Activated T-cell treated with anti-CD3 and anti-CD28 coated beads for 48 hours (primary cell): ENCODE measurements at places on chromosomes 6 and 20.

- DNase-seq = no peak
These were observed 241.7 kb upstream of the CEP162 start for GRCh38 chr6:84469144-84469543.

DNA sequence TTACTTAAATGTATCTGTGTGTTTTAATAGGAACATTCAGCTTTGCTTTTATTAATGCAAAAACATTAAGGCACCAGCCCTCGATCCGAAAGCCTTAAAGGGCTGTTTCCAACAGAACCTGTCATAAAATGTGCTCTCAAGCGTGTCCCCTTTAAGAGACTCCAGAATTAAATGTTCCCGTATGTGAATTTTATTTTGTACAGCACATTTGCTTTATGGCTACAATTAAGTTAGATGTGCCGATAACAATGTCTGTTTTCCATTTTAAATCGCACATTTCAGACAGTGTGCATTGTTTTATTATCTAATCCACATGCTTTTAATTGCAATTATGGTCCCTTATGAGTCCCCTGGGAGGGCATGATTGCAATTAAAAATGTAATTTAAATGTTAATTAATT lies 198.9 kb downstream of the TSHZ2 start:
- DNase-seq = no peak

DNA sequence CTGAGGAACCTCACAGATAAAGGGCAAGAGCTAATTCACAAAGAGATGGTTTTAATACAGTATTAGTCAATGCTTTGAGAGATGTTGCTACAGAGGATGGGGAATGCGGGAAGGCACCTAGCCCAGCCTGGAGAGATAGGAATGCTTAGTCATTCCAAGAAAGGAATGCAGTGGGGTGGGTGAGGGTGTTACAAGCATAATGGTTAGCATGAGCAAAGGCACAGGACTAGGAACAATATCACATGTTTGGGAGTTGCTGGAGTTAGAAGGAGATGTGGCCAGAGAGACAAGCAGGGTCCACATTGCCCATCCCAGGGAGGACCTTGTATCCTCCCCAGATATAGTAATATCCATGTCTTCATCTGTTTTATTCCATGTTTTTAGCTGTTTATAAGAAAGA lies 107.0 kb upstream of the OGFRL1 start:
- DNase-seq = no peak

DNA sequence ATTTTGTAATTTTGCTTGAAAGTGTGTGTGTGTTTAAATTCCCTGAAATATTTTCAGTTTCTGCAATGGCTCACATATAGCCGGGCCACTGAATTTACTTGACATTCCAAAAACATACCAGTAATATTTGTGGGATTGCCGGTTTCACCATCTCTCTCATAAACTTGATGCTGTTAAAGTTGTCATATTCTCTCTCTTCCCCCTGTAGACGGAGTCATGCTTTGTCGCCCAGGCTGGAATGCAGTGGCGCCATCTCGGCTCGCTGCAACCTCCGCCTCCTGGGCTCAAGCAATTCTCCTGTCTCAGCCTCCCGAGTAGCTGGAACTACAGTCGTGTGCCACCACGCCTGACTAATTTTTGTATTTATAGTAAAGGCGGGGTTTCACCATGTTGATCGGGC lies 122.1 kb downstream of the TIAM2 start:
- no peak for DNase-seq

DNA sequence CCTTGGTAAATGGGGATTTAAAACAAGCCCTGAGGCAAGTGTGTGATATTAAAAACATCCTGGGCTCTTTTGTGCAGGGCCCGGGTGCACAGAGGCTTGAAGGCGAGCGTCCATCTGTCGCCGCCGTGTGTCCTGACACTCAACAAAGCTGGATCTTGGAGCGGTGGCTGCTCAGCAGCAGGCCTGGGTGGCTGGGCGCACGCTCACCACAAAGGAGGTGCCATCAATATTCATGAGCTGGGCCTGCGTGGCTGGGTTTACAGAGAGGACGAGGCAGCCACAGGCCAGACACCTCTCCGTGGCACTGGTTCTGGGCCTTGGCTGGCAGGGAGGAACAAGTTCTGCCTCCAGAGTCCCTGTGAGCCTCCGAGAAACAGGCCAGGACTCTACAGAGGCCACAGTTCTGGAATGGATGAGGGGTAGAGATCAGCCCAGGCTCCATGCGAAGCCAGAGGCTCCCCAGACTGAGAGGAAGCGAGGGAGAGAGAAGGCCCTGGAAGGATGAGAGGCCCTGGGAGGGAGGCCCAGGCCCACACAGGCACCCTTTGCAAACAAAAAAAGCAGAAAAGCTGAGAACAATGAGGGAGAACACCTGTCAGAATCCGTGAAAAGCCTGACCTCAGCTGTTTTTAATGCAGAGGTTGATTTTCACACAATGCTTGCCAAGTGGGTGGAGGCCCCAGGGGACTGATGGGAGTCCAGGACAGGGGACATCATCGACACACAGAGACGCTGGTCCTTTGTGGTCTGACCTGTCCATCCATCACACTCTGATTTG lies 21.9 kb downstream of the BHLHE23 start:
- no peak for DNase-seq

- DNase-seq = no peak
These were observed 22.4 kb downstream of the OR2B2 start for GRCh38 chr6:27889628-27890444.

DNA sequence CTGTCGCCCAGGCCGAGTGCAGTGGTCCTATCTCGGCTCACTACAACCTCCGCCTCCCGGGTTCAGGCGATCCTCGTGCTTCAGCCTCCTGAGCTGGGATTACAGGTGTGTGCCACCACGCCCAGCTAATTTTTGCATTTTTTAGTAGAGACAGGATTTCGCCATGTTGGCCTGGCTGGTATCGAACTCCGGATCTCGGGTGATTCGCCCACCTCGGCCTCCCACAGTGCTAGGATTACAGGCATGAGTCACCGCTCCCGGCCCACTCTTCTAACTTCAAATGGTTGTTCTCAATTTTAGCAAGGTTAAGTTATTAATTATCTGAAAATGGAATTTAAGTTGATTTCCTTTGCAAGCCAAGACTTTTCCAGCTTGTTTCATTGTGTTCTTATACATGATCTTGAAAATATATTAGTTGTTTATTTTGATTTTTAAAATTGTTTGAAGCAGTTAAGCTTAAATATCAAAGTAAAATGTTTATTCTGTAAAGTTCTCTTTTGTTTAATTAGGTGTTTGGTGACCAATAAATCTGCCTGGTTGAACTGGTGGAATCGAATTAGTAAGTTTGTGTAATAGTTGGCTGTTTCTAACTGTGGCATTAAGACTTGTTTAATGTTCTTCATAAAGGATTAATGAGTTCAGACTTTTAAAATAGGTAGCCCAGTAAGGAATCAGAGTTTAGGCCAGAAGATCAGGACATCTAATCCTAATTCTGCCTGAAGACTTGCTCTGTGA lies 2.3 kb downstream of the PM20D2 start:
- DNase-seq = peak; percentile 42

DNA sequence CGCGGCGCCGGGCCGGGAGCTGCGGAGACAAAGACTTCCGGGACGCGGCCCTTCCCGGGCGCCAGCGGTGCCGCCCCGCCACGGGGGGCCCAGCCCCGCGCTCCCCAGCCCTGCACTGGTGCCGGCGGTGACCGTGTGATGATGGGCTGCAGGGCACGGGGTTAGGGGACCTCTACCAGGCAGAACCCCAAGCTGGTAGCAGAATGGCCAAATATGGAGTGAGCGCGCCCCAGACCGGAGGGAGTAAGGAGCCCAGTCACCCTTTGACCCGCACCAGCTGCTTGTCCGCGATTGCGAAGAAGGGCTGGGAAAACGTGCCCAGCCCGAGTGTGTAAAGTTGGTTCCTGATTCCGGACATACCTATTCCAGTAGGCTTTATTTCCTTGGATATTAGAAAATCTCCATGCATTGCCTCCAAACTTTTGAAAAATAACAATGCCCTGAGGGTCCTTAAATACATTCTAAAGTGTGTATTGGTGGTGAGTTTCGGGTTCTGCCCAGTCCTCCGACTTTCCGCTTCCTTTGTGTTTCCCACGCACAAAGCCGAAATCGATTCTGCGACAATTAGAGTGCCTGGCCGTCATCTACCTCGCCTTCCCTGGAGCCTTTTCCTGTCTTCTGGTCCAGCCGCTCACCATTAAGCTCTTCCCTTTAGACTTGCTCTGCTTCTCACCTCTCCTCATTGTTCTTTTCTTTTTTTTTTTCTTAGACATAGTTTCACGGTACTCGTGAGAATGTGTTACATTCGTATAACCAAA lies 1.1 kb downstream of the ABRACL start:
- peak; percentile 27 for DNase-seq
